ENCODE measurements at places on chromosomes 13 and 19.

DNA sequence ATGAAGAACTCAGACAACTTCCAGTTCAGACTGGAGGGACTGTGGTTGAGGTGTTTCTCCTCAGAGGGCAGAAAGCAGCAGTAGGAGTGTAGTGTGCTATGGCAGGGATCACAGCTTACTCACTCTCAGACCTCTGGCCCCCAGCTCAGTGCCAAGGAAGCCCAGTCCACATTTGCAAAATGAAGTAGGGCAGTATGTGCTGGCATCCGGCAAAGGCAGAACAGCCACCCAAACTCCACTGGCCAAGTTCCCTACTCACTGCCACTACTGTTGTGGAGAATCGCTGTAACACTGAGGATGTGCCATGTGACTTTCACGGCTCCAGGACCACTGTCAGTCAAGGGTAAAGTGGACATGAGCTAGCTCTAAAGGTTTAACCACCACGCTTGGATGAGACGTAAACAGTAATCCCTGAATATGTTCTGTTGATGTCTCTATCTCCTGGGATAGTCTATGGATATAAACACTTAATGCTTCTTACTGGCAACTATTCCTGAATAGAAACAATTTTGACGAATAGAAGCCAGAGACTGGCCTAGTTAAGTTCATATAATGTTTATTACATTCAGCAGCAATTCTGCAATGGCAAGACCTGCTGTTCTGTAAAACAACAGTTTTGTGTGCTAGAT, 67.0 kb upstream of the SLC15A1 start:
- DNase-seq, result no peak

DNA sequence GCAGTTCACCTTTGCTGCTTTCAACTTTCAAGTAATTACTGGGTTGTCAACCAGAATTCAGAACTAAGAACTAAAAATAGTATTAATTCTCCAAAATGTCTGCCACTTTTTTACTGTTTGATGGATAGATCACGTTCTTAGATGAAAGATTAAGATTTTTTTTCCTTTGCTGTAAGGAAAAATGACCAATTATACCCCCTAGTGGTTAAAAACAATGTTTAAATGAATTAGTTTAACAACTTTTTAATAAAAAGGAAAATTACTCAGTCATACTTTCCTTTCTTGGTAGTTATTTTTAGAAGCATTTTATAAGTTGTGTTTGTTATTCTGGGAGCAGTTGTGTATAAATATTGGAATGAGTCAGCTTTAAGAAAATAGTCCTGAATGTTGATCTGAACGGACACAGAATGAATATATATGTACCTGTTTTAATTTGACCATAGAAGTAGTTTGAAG, 4.6 kb downstream of the TM9SF2 start:
- no peak for DNase-seq

- DNase-seq, result peak; percentile 76
Measured at GRCh38 chr19:4636151-4636717, 3.1 kb upstream of the TNFAIP8L1 start.

DNA sequence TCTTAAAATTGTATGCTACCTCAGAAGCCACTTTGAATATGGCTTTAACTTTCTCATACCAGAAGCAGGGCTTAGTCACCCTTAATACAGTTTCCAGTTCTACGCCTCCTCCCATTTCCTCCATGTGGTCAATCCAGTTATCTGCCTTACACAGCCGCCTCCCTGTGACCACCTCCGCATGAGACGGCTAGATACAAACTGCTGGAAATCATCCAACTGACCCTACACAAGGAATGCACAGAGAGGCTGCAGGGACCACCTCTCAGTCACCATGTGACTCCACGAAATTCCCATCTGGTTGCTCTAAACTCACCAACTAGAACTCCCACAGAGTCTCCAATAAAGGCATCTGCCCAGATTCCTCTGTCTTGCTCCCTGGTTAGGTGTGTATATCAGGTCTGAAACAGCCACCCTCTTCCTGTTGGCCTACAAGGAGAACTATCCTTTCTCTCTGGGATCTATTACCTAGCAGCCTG, 6.8 kb downstream of the ZNF564 start:
- no peak for DNase-seq

GRCh38 chr13:113204378-113204734, 4.1 kb downstream of the PCID2 start:
- no peak for DNase-seq

DNA sequence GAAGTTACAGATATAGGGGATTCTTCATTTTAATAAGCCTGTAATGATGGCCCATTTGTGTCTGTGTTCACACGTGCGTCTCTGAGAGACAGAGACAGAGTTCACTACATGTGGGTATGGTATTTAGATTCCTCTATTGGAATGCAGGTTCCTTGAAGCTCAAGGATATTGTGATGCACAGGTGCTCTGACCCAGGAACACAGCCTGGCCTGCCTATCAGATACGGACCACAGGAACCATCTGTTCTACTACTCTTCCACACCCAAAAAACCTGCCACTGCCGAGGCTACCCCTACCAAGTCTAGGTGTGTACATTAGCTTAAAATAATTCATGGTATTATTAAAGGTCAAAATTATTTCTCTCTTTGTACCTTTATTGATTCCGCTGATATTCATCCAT, 289.2 kb downstream of the ATP8A2 start:
- DNase-seq, result no peak

DNA sequence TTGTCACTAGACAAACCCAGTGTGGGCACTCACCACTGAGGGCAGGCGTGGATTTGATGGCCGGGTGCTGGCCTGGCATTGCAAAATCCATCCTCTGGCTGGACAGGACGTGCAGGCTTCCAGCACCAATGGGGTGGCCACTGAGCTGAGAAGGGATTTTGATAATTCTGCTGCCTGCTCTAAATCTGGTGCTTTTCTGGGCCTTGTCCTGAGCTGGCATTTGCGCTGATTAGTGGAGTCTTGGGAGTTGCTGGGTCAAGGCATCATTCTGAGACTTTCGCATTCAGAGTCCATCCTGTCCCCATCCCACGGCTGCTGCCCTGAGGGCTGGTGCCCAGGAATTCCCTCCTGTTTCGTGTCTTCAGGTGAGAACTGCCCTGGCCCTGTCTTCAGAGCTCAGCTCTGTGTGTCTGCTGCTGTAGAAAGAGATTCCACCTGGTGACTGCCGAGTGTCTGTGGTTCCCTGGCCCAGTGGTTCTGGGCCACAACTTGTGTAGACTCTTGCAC, 65.9 kb upstream of the MCF2L start:
- no peak for DNase-seq

DNA sequence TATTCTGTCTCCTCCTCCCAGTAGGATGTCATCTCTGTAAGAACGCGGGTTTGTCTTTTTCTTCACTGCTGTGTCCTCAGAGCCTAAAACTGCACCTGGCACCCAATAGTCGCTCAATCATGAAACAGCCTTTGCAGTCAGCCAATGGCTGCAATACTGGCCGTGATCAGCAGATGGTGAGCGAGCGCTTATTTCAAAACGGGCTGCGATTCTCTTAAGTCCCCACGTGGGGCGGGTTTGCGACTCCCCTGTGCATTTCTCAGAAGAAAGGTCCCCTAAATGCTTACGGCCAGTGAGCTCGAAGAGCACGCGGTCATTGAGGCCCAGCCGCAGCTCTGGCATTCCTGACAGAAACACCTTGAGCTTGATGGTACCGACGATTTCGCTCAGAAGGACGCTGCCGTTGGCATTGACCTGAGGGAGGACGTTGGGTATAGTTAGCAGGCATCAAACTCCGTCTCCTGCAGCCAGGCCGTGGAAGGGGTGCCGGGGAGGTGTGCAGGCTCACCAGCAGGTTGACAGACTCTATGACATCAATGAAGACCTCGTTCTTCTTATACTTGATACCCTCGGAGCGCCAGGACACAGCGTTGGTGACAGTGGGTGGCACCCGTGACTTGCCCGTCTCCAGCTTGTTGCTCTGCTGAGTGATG, 6.0 kb downstream of the AP1M2 start:
- DNase-seq, result peak; percentile 68

DNA sequence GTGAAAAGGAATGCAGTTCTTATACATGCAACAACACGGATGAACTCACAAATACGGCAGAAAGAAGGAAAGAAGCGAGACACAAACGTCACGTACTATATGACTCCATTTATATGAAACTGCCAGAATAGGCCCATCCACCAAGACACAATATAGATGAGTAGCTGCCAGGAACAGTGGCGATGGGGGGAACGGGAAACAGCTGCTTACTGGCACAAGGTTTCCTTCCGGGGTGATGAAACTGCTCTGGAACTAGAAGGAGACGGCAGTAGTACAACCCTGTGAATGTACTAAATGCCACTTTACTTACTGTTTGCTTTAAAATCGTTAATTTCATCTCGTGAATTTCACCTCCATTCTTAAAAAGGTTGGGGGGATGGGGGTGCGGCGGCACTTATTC, 28.9 kb downstream of the MLLT1 start:
- DNase-seq, result no peak

- DNase-seq, result no peak
Measured at GRCh38 chr13:28320884-28321574, 173.9 kb downstream of the FLT1 start.
